ENCODE measurements at places on chromosomes 2 and 18.

DNA sequence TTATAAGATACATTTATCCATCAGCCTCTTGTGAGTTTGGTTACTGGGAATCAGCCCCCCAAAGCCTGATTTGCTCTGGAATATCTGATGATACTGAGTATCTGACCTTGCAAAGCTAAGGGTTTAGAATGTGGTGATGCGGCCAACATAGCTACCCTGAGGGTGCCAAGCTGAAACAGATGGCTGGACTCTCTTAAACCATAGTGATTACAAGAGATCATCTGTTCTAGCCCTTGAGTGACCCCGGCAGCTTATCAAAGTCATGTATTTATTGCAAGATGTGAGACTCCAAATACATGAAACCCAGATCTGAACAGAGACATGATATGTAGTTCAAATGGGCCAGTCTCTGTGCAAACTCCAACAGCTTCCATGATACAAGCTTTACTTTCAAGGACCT is 78.2 kb upstream of the CABLES1 start:
- DNase-seq: no peak

DNA sequence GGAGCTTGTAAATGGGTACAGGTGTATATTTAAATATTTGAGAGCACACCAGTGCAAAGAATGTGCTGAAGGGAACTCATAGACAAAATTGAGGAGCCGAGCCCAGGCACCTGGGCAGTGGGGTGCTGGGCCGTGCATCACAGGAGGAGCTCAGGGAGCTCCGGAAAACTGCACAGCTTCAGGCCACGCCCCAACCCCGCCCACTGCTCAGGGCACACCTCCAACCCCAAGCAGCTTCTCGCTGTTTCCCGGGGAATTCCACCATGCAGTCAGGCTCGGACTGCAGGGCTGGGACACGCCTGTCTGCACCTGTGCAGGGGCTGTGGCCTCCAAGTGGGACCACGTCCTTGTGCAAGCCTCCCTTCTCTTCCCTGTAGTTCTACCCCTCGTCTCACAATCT is 243.0 kb downstream of the HDAC4 start:
- DNase-seq: no peak

DNA sequence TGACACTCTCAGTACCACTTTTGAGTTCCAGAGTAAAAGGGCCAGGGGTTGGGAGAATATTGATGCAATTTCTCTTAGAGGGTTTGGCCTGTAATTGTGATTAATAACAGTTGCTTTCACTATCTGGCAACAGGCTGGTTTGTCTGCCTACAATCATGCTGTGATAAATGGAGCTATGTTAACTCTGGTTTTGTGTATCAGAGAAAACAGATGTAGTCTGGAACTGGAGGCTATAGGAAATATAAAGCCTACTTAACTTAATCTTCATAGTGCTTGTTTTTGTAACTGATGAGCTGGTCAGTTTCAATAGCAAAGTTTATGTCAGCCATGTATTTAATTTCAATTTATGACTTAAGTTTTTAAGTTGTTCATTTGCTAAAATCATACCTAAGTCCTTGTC is 138.0 kb downstream of the AGPS start:
- DNase-seq: no peak

DNA sequence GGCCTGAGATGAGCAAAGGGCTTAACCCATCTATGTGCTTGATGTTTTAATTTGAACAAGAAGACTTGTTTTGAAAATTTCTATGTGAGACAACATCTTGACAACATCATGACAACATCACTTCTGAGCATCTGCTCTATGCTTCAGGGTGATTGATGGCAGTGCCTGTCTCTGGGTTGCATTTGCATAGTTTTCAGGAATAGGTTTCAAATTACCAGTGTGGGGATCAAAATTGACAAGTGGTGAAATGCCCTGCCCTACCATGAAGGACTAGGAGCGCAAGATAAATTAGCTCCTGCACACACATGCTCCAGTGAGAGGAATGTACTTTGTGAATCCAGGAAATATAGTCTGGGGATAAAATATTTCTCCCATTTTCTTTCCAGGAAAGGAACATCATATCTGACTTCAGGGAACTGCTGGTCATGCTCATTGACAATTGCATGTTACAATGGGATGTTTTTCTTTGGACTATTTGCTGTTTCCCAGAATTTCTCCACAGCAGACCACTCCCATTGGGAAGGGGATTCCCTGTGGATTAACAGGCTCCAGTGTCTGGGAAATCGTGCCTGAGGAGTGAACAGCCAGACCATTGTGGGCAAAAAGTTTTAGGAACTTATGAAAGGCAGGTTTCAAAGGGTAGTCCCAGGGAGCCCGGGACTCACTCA is 45.3 kb upstream of the IL1R2 start:
- DNase-seq: no peak

DNA sequence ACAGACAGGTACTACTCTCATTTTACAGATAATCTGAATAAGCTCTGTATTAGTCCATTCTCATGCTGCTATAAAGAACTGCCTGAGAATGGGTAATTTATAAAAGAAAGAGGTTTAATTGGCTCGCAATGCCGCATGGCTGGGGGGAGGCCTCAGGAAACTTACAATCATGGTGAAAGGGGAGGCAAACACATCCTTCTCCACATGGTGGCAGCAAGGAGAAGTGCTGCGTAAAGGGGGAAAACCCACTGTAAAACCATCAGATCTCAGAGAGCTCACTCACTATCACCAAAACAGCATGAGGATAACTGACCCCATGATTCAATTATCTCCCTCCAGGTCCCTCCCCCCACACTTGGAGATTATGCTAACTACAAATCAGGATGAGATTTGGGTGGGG is 254.4 kb downstream of the KCNE4 start:
- peak; percentile 8 for DNase-seq

DNA sequence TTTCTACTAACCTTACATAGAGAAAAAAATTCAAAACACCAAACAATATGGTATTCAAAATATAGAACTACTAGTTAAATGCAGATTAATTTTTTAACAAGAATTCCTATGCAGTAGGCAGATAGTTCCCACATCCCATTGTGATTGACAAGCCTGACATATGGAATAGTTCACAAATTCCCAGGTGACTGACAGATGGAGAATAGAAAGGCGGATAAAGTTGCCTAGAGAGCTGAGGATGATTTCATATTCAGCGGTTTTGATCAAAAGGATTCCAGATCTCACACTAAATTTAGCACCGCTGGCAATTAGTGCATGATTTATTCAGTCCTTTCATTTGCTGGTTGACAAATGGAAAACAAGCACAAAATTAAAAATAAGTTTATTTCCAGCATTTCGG is 733.7 kb upstream of the POU3F3 start:
- DNase-seq: no peak

DNA sequence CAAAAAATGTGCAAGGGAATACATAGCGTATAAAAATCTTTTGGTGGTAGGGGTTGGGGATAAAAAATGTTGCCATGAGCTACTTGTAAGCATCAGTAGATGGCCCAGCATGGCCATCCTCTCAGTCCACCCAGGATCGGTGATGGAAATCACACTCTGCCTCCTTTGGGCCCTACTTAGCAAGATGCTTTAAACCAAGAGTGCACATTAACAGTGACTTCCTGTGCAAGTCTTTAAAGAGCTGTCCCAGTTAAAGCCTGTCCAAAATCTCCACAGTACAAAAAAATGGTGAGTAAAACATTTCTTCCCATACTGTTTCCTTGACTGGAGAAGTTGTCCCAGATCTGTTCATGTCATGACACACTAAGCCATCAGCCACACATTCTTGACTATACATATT is 18.0 kb downstream of the ANKRD44 start:
- no peak for DNase-seq

DNA sequence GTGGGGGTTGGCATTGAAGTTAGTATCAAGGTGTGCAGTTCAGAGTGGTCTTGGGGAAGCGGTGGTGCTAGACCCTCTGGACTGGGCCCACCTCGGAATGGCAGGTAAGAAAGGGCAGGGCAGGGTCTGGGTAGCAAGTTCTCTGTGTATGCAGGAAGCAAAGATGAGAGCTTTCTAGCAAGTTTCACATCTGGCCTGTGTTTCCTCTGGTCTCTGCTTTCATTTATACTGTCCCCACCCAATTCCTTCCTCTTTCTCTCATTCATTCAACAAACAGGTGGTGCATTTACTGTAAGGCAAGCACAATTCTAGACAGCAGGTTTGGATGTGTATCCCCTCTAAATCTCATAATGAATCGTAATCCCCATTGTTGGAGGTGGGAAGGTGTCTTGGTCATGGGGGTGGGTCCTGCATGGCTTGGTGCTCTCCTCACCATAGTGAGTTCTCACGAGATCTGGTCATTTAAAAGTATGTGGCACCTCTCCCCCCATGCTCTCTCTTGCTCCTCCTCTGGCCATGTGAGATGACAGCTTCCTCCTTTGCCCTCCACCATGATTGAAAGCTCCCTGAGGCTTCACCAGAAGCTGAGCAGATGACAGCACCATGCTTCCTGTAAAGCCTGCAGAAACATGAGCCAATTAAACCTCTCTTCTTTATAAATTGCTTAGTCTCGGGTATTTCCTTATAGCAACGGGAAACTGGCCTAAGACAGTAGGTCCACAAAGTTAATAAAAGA is 51.8 kb downstream of the PKDCC start:
- DNase-seq: peak; percentile 47

DNA sequence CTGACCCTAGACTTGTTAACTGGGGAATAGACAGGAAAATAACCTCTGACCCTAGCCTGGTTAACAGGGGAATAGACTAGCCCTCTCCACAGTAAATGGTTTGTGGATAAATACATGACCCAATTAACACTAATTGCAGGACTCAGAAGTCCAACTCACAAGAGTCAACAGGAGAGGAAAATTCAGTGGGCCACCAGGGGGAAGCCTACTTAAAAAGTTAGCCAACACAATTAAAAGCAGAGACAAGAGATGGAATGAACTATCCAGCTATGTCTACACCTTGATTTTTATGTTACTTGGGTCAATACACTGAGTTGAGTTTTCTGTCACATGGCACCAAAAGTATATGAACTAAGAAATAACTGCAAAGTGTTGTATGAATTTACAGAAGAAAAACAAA is 158.8 kb upstream of the SLC39A10 start:
- DNase-seq: no peak

DNA sequence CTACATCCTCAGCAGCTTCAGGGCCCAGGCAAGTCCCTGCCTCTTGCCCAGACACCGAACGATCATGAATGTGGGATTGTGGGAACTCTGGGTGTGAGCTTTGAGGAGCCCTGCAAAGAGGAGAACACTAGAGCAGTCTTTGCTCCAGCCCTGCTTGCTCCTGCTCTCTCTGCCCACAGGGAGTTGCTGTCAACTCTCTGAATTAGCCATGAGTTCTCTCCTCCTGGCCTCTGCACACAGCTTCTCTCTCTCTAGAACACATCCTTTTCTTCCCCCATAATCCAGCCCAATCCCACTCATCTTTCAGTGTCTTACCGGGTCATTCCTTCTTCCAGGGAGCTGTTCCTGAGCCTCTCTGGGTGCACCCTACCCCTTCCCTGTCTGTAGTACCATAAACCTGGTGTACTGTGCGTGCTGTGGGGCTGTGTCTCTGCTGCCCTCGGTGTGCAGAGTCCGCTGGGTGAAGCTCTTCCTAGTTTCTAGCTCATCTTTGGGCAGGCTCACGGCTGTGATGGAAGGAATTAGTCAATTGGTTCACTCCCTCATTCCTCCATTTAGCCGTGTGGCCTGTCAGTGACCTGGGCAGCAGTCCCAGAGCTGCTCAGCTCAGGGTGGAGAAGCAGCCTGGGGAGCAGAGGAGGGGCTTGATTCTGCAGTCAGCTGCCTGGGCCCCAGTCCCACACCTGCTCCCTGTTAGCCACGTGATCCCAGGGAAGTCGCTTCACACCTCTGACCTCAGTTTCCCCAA is 132.9 kb upstream of the HDAC4 start:
- no peak for DNase-seq
